ENCODE measurements at places on chromosomes 12 and 14.

- DNase-seq: peak; percentile 71
Observed at GRCh38 chr12:55743406-55744339, 751 bp downstream of the GDF11 start.

DNA sequence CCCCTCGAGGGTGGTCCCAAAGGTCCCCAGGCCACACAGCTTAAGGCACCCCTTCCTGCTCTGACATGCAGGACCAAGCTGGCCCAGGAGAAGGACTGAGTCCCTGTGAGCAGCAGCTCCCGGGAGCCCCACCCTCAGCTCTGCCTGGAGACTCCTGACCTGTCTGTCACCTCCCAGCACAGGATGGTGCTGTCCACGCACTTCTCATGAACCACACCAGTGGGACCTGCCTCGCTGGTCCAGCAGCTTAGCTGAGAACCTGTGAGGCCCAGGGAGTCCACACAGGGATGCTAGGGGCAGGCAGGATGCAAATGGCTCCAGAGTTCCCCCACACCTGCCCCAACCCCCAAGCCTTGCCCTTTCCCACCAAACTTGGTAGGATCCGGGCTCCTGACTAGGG, 27.7 kb downstream of the CCDC85C start:
- no peak for DNase-seq

- no peak for DNase-seq
Observed at GRCh38 chr12:52992699-52993557, 13.3 kb upstream of the EIF4B start.

DNA sequence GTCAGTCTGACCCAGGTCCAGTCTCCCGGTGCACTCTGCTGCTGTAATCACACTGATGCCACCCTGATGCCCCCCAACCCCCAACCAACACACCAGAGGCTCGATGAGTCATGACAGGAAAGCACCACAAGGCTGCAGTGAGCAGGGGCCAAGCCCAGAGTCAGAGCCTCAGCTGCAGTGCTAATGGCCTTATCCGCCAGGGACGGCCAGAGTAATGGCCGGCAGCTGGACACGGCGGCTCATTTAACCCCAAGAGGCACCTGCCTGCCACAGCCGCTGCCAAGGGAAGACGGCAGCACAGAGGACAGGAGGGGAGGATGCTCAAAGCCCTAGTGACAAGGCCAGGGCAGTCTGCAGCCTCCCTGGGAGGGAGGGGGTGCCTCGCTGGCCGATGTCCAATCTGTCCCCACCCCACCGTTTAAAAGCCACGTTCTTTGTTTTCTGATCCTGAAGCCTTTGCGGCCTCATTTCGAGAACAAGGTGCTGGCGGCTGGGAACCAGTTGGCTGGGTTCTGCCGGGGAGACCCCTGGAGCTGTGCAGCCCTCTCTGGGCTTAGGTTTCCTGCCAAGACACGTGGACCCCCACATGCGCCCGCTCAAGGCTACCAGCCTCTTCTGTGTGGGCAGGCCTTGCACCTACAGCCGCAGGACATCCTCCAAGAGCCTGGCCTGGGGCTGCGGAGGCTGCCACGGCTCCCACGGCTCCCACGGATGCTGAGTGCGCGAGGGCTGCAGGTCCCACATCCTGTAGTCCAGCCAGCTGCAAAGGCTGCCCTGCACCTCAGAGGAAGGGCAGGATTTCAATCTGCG, 13.1 kb downstream of the CCDC85C start:
- DNase-seq: no peak

DNA sequence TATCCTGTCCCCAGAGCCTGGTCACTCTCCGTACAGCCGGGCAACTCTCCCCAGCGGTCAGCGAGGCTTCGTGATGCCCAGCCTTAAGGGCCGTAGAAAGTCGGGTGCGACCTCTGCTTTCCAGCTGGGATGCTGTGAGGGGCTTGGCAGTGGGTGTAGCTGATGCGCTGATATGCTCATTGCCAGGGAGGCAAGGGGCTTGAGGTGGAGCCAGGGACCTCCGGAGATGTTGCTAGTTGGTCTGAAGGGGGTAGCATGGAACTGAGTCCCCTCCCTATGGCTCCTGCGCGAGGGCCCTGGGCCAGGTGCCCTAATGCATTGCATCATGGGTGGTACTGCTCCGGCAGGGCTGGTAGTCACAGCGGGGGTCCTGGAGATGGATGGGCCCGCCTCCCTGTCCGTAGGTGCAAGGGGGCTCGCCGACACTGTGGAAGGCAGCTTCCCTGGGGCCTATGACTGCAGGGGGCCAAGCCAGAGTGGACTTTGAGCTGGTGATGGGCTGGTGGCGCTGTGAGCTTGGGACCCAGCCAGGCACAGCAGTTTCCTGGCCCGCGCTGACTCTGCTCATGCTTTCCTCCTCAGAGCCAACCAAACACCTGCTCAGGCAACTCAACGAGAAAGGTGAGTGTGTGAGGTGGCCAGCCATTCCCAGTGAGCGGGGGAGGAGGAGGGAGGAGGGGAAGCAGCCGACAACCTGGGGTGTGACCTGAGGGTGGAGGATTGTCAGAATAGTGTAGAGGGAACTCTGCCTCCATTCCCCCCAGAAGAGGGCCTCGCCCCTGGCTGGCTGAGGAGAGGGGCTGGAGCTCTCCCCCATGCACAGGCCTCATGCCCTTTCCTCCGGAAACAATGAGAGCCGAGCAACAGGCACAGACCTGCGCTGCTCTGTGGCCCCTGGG, 32.3 kb downstream of the PLEKHG3 start:
- DNase-seq: no peak

GRCh38 chr14:65824285-65824977, 411.9 kb downstream of the FUT8 start:
- DNase-seq: peak; percentile 77

GRCh38 chr12:115619889-115620288, 657.6 kb downstream of the MED13L start:
- DNase-seq: no peak

- no peak for DNase-seq
Observed at GRCh38 chr14:65346895-65347294, 65.6 kb upstream of the FUT8 start.

- no peak for DNase-seq
Observed at GRCh38 chr12:101634724-101635123, 40.0 kb downstream of the MYBPC1 start.
